ENCODE measurements at places on chromosomes 3 and 15.

GRCh38 chr3:108153451-108153981 is 62.7 kb upstream of the CD47 start:
- peak; percentile 42 for DNase-seq

DNA sequence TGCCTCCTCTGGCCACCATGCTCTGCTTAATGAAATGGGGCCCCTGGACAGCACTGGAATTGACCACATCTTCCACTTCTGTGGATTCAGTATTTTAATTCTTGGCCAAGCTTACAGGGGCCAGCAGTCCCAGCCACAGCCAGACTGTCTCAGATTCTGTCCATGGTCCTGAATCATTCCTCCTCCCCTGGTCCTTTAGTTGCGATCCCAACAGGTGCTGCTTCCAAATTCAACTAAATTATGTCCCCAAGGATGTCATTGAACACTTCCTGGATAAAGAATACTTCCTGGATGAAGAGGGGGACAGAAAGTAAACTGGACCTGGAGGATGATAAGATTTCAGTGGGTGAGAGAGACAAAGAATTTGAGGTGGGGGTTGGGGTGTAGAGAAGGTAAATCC is 111.1 kb upstream of the FOXB1 start:
- DNase-seq = no peak

- DNase-seq = no peak
Observed at GRCh38 chr3:77042882-77043281, 3.0 kb downstream of the ROBO2 start.

- DNase-seq = peak; percentile 63
Observed at GRCh38 chr3:111080413-111080812, 8.8 kb downstream of the NECTIN3 start.

GRCh38 chr3:127719369-127719768 is 46.6 kb downstream of the ABTB1 start:
- DNase-seq = no peak

All from AG10803 (cell line).